Stimulated activated CD8-positive, alpha-beta memory T cell treated with anti-CD3 and anti-CD28 coated beads, Interleukin-2, amount 100 ng/mL, for 1 hour (primary cell): ENCODE measurements at places on chromosomes 6 and 20.

- no peak for DNase-seq
These were observed 71.2 kb downstream of the COL19A1 start for GRCh38 chr6:69937402-69938136.

- no peak for DNase-seq
These were observed 118.3 kb downstream of the KCNQ5 start for GRCh38 chr6:72740135-72740534.

GRCh38 chr6:34568341-34569201 is 12.4 kb upstream of the SPDEF start:
- DNase-seq = no peak

- no peak for DNase-seq
These were observed 60.4 kb downstream of the FOXO3 start for GRCh38 chr6:108621117-108621516.

GRCh38 chr6:3208098-3208774 is 19.2 kb downstream of the TUBB2B start:
- DNase-seq = no peak

- DNase-seq = no peak
These were observed 186.9 kb downstream of the ZFP64 start for GRCh38 chr20:52004715-52005114.

GRCh38 chr6:55866128-55866527 is 9.3 kb downstream of the BMP5 start:
- DNase-seq = no peak

- no peak for DNase-seq
These were observed 5.1 kb downstream of the HLA-DMA start for GRCh38 chr6:32947552-32948465.

GRCh38 chr6:154569156-154569862 is 58.8 kb upstream of the CNKSR3 start:
- no peak for DNase-seq

- DNase-seq = no peak
These were observed 10.9 kb upstream of the SLC2A12 start for GRCh38 chr6:134063121-134063965.

DNA sequence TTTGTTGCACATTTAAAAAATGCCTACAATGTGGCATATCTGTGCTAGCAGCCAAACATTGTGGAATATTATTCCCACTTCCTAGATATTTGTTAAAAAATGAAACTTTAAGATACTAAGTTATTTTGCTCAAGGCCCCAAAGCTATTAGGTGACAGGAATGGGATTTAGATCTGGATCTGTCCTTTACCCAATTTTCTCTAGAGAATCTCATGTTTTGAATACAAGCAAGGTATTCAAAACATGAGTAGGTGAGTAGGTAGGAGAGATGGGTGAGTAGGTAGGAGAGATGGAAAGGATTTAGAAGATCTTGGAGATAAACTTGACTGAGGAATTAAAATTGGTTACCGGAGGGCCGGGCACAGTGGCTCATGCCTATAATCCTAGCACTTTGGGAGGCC is 61.2 kb upstream of the AKIRIN2 start:
- DNase-seq = no peak

- no peak for DNase-seq
These were observed 12.7 kb downstream of the EXOC2 start for GRCh38 chr6:680251-680650.
